Left renal cortex interstitium (tissue), 4 donors: ENCODE measurements at places on chromosomes 7 and 10.

DNA sequence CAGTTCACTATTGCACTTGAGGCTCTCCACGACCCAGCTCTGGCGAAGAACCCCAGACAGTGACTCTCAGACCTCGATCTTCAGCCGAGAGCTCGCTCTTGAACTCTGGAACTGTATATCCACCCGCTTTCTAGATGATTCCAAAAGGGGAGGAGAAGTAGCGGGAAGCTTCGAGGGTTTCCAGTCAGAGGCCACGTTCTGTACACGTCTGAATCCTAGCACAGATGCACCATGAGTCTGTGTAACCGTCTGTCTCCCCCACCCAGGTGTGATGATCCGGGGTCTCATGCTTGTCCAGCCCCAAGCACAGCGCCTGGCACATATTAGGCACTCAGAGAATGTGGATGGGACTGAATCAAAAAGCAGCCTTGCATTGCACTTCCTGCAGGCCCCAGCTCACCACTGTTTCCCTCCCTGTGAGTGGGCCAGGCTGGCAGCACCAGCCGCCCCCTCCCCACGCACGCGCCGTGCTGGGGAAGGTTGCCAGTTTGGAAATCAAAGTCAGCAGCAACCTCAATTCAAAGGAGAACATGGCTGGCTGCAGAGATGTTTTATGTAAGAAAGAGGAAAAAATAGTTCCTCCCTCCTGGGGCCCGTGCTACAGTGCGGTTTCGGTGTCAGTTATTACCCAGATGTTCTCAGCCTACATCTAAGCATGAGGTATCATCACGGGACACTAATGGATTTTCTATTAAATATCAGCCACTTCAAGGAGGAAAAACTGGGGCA is 5.7 kb downstream of the GRID2IP start:
- DNase-seq: no peak

DNA sequence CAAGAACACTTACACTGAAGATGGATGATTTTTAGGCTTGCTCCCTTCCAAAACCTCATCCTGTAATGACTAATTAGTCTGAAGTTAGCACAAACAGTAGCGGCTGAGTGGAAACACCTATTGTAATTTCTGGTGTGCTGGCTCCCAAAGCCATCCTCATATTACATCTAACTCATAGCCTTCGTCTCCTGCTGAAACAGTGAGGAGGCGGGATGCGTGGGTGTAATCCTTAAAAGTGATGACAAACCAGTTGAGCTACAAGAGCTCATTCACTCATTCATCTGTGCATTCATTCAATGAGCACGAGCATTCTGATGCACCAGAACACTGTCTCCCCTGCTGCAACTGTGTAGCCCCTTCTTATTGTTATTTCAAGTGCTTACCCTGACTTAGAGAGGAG is 235.3 kb downstream of the CALN1 start:
- no peak for DNase-seq

GRCh38 chr10:34386921-34387320 is 428.2 kb downstream of the PARD3 start:
- no peak for DNase-seq

GRCh38 chr10:14772399-14772798 is 2.3 kb downstream of the FAM107B start:
- DNase-seq: no peak

DNA sequence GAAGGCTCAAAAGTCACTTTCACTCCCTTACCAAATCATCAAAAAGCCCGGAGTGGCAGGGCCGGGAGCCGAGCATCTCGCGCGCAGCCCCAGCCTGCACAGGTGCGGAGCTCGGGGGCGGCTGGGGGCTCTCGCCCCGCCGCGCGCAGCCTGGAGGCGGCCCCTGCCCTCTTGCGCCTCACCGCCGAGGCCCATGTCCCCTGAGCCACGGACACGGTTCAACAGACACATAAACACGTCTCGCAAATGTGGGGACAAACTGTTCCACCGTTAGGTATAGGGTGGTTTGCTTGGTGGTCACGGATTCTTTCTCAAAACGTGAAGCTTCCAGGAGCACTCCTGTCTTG is 700 bp downstream of the GSAP start:
- DNase-seq: no peak

- DNase-seq: no peak
Measured at GRCh38 chr7:42350801-42351200, 113.8 kb upstream of the GLI3 start.
